ENCODE measurements at places on chromosomes 3 and 15.
A peak's percentile ranks its signal among the peaks of the same experiment; 100 is the strongest.

GRCh38 chr3:139317660-139318430, 26.0 kb upstream of the MRPS22 start:
- no peak for DNase-seq

GRCh38 chr3:4163011-4163410, 140.2 kb upstream of the SETMAR start:
- DNase-seq, result no peak

- DNase-seq, result no peak
Measured at GRCh38 chr15:75069301-75069925, 46.0 kb downstream of the PPCDC start.

DNA sequence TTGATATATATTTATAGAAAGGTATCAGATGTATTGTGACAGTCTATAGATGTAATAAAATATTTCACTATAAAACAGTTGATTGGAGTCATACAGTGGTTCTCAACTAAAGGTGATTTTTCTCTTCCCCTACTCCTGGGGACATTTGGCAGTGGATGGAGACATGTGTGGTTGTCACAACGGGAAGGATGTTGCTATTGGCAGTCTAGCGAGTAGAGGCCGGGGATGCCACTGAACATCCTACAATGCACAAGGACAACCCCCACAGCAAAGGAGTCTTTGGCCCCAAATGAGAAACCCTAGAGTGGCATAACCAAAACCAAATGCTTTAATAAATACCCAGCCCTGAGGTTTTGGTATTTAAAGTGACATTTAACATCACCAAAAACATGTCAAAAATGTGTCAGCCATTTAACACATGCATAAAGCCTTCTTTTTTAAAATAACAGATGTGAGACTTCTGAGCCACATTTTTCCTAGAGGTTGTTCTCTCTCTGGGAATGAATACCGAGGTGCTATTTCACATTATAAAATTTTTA, 367.5 kb downstream of the PTPRG start:
- DNase-seq, result no peak

- no peak for DNase-seq
Measured at GRCh38 chr3:132009241-132009640, 25.6 kb downstream of the CPNE4 start.

DNA sequence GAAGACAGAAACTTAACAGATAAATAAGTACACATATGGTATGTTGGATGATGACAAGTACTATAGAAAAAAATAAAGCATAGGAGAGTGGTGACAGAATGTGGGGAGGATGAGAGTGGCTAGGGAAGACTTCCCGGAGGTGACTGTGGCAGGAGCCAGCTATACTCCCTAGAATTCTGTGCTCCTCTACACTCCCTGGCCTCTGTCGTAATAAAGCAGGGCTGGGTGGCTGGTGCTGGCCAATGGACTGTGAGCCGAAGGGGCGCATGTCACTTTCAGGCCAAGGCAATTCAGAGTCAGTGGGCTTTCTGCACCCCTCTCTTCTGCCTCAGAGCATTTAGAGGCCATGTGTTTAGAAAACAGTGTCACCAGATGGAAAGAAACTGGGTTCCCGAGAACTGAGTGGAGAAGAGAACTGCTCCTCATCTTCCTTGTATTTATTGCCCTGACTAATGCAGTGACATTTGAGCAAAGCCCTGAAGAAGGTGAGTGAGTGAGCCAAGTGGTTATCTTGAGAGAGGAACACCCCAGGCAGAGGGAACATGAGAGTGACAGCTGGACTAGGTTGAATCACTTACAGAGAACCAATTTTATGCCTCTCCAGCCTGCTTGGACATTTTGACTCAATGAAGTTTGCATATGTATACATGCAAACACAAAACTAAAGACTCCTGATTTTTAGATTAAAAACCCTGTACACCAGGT, 5.2 kb upstream of the VPS8 start:
- DNase-seq, result no peak

DNA sequence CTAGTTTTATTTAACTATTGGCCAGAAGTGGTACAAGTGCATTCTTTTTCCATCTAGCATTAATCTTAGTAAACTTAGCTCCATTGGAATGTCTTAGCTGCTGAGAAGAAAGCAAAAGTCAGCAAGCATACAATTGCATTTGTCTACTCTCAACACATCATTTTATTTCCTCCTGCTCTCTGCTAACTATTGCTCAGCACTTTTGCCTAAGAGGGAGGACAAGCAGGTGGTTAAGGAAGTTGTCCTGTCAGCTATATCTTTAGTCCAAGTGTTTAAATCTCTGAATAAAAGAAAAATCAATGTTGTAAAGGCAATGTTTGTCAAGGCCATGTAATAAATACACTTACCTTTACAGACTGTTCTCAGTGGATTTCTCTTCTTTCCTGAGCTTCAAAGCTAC, 51.0 kb downstream of the FHIT start:
- no peak for DNase-seq

- no peak for DNase-seq
Measured at GRCh38 chr3:27216955-27217552, 152.1 kb downstream of the NEK10 start.

DNA sequence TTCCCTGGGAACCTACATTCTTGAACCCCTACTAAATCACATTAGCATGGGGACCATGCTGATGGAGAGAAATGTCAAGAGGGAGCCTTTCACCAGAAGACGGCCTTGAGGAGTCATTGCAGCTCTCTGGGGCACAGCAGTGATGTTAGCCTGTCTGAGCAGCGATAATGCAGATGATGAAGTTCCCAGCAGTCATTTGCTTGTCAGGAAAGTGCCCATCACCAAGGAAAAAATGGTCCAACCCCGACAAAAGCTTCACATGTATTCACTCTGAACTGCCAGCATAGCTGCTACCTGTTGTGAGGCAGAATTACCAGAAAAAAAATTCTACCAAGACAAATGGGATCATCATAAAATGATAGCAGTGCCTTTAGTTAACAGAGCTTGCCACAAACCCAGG, 238.4 kb upstream of the UMPS start:
- DNase-seq, result no peak

- DNase-seq, result no peak
Measured at GRCh38 chr3:7410782-7411181, 549.9 kb downstream of the GRM7 start.

DNA sequence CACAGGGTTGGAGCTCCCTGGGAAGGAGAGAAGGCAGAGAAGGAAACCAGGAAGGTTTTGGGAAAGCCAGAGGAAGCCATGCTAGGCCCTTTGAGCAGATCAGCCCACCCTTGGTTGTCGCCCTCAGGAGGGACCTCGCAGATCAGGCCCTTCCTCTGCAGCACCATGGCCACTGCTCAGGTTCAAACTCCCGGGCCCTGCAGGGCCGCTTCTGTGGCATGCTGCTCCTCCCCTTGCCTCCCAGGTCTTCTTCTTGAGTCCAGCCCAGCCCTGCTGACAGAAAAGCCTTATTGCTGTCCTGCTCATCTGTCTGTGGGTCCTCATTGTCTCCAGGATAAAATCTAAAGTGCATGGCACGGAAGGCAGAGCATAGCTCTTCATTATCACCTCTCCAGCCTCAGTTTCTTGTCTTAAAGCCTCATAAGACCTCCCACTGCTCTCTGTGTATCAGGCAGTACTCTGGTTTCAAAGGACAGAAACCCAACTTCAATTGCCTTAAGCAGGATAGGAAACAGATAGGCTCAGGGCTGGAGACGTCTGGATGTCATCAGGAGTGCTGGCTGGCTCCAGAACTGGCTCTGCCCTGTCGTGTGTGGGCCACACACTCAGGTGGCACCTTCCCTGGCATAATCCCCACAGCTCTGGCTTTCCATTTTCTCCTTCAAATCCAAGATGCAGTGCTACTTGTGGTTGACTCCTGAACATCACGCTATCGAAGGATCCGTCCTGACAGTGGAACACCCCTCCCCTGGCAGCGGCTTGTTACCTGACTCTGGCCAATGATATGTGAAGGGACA, 118.5 kb downstream of the EEFSEC start:
- no peak for DNase-seq

DNA sequence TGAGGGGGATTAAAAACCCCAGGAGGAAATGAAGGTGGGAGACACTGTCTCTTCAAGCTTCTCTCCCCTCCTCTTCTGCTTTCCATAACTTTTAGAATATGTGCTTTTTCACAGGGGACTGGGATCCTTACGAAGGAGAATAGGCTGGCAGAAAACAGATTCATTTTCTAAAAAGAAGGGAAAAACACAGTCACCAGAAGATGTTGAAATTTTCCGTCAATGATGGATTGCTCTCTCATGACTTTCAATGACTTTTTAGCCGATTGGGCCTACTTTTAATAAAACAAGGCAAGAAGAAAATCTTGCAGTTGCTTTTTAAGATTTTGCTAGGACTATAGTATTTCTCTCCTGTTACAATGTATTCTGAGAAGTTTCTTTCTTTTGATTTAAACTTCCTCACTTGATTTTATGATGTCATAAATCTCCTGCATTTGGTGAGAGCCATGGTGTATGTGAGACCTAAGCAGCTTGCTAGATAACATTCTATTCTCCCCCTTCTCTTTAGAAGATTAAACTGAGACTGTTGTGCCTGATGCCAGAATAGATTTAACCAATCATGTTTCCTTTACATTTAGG, 241.2 kb downstream of the FEZF2 start:
- DNase-seq, result no peak

- DNase-seq, result no peak
Measured at GRCh38 chr3:78757731-78758130, 1010.1 kb downstream of the ROBO1 start.

GRCh38 chr3:13098192-13098988, 25.2 kb upstream of the IQSEC1 start:
- DNase-seq, result no peak

DNA sequence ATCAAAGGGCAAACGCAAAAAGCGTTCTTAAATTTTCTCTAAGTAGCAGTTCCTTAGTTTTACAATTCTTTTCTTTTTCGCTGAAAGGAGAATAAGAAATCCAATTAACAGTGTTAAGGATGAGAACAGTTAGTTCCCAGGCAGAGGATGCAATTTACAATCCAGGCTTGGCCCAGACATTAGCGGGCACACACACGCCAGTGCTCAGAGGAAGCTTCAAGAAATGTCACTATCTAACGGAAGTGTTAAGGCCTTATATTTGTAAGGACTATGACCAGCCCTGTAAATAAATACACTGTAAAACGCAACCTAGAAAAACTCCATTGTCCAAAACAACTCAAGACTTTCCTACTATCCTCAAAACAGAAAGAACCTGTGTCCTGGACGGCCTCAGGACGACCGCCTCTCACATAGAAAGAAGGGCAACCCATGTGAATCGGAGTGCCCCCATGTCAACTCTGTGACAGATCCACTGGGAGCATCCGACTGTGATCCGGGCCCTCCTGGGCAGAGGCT, 1.3 kb downstream of the ACAP2 start:
- no peak for DNase-seq

GRCh38 chr3:175601521-175601920, 742.4 kb downstream of the NAALADL2 start:
- DNase-seq, result no peak

DNA sequence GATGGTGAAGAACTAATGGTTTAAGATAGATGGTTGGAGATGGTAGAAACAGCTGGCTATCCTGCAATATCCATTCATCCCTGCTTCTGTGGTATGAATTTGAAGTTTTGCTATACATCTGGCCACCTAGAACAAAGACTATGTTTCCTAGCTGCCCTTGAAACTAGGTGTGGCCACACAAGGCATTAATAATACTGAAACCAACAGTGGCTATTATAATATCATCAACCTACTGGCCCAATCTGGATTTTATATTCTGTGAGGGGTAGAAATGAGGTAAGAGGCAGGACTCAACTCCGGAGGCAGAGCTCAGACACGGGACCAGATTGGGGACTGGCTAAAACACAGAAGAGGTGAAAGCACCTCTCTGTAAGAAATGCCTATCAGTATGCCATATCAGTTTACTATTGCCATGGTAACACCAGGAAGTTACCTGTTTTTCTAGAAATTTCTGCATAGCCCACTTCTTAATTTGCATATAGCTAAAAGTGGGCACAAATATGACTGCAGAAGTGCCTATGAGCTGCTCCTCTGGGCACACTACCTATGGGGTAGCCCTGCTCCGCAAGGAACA, 8.4 kb downstream of the IFT80 start:
- DNase-seq, result no peak

GRCh38 chr3:29335438-29335837, 54.6 kb downstream of the RBMS3 start:
- DNase-seq, result peak; percentile 94

DNA sequence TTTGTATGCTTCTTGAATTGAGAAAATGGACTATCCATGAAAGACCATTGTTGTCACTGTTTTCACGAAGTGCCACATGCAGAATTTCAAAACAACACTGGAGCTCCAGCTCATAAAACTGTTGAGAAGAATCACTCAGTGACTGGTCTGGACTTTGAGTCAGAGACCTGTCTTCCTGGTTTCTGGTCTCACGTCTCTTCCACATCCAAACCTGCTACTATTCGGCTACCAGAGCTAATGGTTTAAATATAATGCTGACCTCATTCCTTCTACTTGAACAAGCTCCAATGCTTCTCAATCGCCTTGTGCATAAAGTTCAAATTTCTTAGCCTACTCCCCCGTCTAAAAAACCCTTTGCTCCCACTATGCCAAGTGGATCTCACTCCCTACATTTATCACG, 227.9 kb upstream of the NR2F2 start:
- DNase-seq, result no peak

- no peak for DNase-seq
Measured at GRCh38 chr3:14042680-14043079, 82.0 kb downstream of the CHCHD4 start.

GRCh38 chr15:22891426-22892210, 53.2 kb downstream of the NIPA2 start:
- no peak for DNase-seq

DNA sequence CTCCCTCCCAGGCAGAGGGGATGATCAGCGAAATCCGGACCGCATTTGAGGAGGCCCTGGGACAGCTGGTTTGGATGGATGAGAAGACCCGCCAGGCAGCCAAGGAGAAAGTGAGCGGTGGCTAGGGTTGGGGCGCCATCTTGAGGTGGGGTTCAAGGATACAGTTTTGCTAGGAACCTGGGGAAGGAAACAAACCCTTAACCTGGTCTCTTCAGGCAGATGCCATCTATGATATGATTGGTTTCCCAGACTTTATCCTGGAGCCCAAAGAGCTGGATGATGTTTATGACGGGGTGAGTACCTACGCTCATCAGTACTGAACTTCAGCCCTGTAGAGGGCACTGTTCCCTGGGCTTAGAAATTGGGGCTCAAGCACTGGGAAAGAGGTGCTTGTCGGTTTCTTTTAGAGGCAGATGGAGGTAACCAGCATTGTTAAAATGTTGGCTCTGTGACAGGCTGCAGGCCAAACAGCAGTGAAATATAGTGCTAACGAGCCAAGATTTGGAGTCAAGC, 9.6 kb upstream of the PSMD2 start:
- no peak for DNase-seq

- DNase-seq, result no peak
Measured at GRCh38 chr3:41846850-41847249, 115.1 kb downstream of the ULK4 start.

GRCh38 chr3:119630128-119630879, 30.1 kb downstream of the POPDC2 start:
- no peak for DNase-seq
